ENCODE measurements at places on chromosomes 1 and 21.

- DNase-seq: no peak
Measured at GRCh38 chr1:185207980-185208602, 51.1 kb downstream of the SWT1 start.

DNA sequence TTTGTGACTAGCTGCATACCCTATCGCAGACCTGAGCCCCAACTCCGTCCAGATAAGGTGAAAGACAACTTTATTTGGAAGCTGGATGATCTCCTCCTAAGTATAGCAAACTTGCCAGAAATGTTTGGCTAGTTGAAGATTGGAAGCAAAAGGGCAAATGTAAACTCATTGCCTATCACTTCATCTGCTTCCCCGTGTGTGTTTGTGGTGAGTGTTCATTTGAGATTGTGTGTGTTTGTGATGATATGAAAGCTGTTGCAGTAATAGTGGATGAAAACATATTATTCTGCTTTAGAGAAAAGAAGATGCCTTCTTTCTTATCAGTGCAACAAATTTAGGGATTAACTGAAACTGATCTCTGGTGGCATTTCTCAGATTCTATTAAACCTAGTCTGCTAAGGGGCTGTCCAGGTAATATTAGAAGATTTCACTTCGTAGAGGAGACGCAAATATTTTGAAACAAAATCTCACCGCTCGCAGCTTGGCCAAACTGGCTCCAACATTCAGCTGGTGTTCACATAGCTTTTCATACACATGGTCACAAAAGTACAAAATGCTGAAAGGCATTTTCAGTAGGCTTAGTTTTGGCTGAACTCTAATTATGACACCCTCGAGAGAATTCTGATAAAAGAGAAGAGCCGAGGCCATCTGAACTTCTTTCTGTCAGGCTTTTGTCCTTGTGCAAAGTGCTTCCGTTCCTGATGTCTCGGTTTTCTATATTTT lies 1.1 kb downstream of the TBX19 start:
- no peak for DNase-seq

DNA sequence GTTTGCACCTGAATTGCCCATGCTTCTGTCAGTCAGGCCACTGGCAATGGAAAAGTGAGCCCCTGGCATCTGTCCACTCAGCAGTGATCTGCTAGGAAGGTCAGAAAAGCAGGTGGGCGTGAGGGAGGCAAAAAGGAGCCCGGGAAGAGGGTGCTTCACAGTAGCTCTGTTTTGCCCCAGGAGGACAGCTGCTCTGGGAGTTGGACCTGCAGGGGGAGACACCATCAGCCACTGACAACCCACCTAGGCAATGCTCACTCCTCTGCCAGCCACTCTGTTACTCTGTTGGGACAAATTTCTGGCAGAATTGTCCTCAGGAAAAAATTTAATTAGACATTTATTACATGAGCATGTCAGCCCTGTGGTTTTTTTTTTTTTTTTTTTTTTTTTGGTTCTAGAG lies 146.4 kb downstream of the LRIG2 start:
- DNase-seq: no peak

DNA sequence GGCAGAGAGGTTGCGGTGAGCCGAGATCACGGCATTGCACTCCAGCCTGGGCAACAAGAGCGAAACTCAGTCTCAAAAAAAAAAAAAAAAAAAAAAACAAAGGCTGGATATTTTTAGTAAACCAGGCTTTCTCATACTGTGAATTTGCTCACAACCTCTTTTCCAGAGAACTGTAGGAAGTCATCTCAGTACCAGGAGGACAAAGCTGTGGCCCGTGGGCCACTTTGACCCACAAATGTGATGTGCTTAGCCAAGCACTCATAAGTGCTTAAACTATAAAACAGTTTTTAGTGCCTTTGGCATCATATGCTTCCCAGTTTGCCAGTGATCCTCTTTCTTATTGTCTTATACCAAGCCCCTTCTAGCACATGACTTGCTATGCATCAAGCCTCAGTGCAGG lies 46.5 kb downstream of the RNF11 start:
- DNase-seq: no peak

- DNase-seq: no peak
Measured at GRCh38 chr1:111597426-111597825, 22.2 kb upstream of the RAP1A start.

GRCh38 chr1:20063861-20064292 lies 6.1 kb upstream of the PLA2G5 start:
- no peak for DNase-seq

DNA sequence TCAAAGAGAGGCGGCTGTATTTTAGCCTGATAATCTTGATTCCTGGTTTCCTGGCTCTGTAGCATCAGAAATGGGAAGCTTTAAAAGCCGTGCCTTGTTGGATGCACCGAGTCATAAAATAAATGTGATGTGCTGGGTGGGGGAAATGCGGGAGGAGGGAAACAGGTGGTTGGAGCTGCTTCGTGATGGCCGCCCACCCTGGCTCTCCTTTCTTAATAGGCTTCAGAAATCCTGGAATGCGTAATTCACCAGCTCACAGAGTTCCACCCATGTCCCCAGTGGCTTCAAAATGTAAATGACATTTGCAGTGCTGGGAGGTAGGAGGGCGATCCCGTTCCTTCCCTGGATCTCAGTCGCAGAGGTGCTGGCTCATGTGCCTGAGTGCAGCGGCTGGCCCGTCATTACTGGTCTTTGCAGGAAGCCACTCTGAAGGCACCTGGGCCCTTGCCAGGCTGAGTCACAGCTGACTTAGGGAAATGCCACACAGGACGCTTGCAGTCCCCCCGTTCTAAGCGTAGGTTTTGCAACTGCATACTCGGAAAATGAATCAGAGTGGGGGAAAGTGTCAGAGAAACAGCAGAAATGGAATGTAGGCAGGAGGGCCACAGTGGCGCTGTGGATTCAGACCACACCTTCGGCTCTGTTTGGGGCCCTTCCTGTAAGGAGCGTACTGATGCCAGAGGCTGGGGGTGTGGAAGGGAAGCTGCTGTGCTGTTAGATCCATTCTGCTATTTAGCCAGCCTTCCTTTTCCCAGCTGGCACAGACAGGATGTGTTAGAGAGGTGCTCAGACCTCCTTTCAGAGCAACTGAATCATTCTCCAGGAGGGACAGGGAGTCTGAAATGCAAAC lies 37.6 kb downstream of the GALNT2 start:
- peak; percentile 50 for DNase-seq

DNA sequence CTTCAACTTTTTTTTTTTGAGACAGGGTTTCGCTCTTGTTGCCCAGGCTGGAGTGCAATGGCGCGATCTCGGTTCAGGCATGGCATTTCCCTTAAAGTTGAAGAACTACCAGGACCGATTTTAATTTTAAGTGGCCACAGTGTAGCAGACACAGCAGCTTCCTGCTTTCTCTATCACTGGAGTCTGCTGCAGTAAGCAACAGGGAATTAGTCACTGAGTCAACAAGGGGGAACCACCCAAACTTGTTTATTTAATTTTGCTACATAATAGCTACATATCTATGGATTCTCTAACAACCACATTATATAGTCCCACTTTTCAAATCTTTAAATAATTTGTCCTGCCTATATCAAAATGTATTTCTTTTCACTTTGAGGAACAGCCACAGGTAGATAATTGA lies 12.5 kb upstream of the TNNI3K start:
- no peak for DNase-seq

DNA sequence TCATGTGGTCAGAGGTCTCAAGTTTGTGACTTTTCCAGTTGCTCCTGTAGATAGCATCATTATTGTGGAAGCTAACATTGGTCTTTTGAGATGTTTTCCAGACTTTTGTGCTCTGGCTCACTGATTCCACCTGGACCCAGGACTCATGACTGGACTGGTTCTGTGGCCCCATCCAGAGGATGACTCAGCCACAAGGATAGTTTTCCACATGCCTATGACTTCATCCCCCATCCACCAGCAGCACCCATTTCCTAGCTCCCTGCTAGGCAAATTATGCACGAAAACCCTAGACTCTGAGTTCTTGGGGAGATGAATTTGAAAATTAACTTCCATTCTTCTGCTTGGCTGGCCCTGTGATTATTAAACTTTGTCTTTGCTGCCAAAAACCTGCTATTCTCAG lies 949.3 kb downstream of the MRPL39 start:
- no peak for DNase-seq

GRCh38 chr1:154181944-154182343 lies 10.0 kb downstream of the TPM3 start:
- no peak for DNase-seq

GRCh38 chr1:223231011-223231572 lies 88.0 kb upstream of the TLR5 start:
- no peak for DNase-seq

GRCh38 chr1:188642704-188643103 lies 1814.0 kb downstream of the PLA2G4A start:
- DNase-seq: no peak

- no peak for DNase-seq
Measured at GRCh38 chr1:159958719-159959380, 4.8 kb upstream of the SLAMF9 start.

- no peak for DNase-seq
Measured at GRCh38 chr1:21672478-21673276, 3.5 kb upstream of the RAP1GAP start.

DNA sequence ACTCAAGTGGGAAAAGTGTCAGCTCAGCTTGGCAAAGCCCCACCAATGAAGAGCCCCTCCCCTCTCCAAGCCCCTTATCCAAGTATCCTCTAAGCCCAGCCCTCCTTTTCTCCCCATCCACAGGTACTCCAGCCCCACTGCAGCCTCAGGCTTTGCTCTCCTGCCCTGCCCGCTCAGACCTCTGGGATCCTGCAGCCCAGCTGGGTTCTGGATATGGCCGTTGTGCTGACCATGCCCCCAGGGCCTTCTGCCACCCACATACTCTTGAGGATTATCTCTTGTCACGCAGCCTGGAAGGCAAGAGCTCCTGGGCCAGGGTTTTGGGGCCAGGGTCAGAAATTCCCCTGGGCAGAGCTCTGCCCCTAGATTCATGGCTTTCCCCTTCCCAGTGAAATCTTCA lies 4.7 kb downstream of the SHISA4 start:
- DNase-seq: no peak

GRCh38 chr21:36698385-36698980 lies 432 bp upstream of the SIM2 start:
- DNase-seq: no peak

- no peak for DNase-seq
Measured at GRCh38 chr1:97640677-97641076, 280.2 kb downstream of the DPYD start.

DNA sequence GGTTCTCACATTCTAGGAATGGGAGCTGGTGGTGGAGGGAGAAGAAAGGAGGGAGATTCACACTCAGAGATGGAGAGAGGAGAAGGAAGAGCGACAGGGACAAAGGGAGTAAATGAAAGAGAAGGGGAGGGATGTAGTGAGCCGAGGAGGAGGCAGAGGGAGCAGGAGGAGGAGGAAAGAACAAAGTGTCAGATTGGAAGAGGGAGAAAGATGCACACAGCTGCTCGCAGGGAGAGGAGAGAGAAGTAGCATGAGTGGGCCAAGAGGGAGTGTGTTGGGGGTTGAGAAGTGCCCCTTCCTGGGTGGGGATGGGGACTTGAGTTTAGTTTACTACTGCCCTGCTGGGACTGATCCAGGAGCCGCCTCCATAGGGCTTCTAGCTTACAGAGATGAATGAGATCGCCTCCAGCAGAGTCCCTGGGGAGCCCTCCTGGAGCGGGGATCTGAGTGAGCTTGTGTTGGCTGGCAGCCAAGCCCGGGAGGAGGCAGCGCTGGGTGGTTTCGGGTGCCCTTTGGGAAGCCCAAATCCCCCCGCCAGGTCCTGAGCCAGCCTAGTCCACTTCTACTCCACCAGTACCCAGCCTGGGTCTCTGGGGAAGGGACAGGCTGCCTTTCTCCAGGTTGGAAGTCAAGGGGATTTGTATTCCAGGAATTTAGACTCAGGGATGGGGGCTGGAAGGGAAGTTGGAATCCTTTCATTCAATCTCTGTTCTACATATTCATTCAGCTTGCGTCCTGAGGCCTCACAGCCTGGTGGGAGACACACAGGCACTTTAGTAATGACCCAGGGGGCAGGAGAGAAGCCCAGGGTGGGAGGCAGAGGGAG lies 20.9 kb downstream of the PTPRU start:
- DNase-seq: no peak

- DNase-seq: no peak
Measured at GRCh38 chr1:209648931-209649776, 3.1 kb downstream of the LAMB3 start.

- no peak for DNase-seq
Measured at GRCh38 chr1:89369331-89369730, 5.5 kb downstream of the GBP6 start.

DNA sequence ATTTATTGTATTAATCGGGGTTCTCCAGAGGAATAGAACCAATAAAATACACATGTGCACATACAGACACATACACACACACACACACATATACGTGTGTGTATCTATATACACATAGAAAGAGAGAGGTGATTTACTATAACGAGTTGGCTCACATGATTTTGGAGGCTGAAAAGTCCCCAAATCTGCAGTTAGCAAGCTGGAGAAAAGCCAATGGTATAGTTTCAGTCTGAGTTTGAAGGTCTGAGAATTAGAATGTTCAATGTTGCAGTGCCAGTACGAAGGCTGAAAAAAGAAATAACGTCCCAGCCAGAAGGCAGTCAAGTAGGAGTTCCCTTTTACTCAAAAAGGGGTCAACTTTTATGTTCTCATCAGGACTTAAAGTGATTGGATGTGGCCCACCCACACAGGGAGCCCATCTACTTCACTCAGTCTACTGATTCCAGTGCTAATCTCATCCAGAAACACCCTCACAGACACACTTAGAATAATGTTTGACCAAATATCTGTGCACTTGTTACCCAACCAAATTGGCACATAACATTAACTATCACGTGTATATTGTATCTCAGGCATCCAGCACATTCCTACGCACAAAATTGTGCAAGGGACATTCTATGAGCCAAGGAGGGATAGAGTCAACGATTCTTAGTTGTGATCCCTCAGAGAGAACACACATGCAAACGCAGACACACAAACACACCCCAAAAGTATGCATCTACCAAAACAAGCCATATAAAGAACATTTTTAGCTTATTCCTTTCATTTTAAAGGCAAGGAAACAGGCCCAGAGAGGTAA lies 195.5 kb upstream of the DUSP10 start:
- no peak for DNase-seq

DNA sequence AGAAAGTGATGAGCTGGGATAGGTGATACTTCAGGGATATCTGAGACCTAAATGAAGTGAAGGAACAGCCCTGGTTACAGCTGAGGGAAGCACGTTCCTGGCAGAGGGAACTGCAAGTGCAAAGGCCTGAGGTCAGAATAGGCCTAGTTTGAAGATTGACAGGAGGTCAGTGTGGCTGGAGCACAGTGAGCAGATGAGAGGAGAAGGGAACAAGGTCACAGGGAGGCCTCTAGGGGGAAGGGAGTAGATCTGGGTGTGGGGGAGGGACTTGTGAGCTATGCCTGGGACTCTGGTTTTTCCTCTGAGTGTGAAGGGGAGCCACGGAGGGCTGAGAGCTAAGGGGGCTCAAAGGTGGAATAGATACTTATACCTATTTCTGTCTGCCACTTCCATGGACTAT lies 736.4 kb downstream of the MATN1 start:
- no peak for DNase-seq
